CD14-positive monocyte (primary cell): ENCODE measurements at places on chromosomes 2 and 18.

- DNase-seq = no peak
Measured at GRCh38 chr2:232533944-232534710, 5.4 kb upstream of the CHRNG start.

DNA sequence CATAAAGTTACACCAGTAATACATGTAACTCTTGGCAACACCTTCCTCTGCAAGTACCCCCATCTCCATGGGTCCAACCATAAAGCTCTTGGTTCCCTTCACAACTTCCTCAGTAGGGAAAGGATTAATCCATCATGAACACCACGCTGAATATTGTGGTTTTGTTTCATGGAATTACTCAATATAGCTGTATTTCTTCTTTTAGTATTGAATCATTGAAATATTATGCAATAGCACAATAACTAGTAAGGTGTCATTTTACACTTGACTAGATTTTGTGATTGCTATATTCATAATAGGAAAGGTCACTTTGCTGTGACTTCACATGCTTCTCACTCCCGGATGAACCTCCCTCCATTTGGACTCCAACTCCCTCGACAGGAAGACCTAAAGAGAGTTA lies 29.7 kb upstream of the PID1 start:
- DNase-seq = peak; percentile 97

DNA sequence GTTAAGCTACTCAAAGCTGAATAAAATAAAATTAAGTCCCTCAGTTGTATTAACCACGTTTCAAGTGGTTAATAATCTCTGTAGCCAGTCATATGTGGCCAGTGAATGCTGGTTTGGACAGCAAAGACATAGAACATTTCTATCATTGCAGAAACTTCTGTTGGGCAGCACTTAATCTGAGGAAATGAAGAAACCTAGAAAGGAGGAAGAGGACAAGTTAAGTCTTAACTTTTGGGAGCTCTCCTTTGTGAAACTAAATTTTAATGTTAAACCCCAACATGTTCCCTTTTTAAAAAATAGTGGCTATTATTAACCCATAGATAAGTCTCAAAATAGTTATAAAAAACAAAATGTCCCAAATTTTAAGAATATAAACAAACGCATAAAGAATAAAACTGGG lies 421.3 kb downstream of the ARHGAP15 start:
- no peak for DNase-seq

GRCh38 chr18:13276530-13277520 lies 58.3 kb downstream of the LDLRAD4 start:
- DNase-seq = no peak

- DNase-seq = no peak
Measured at GRCh38 chr2:85889627-85890281, 964 bp upstream of the ST3GAL5 start.

DNA sequence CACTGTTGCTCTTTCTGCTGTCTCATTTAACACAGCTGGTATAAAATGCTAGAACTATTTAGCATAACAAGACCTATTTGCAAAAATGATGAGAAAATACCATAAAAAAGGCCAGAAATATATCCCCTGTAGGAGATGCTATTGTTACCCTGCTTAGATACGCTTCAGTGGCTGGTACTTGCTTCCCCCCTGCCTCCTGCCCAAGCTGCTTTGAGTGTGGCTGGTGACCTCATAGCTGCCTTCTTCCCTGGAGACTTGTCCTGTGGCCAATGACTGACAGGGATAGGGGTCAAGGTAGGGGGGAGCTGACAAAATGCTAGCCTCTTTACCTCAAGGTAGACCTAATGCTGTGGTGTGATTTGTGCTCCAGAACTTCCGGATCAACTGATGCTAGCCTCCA lies 150.2 kb upstream of the ZEB2 start:
- DNase-seq = no peak

DNA sequence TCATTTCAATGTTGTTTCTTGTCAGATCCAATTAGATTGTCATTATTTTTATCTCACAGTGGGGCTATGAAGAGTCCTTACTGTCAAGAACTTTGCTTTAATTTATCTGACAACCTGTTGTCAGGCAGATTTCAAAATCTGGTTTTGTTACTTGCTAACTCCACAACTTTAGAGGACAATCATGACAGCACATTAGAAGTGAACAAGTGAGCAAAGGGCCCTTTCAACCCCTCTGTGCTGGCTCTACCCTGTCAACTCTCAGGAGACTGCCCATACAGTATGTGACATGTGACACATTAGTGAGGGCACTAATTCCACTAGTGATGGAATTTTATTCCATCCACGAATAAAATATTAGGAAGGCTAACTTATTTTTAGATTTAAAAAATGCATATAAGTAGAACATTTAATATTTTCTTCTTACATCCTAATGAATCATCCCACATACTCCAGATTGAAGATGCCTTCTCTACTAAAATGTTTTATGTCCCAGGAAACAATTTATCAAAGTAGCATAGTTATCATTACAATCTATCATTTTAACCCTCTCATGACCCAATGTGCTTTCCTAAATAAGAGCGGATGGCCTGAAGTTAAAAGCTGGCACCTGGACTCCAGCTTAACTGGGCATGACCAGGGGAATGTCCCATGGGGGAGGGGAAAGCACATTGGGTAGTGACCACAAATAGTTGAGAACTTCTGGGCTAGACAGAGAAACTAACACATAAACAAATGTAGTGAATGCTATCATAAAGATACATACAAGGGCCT lies 97.6 kb upstream of the PPP1CB start:
- DNase-seq = no peak

DNA sequence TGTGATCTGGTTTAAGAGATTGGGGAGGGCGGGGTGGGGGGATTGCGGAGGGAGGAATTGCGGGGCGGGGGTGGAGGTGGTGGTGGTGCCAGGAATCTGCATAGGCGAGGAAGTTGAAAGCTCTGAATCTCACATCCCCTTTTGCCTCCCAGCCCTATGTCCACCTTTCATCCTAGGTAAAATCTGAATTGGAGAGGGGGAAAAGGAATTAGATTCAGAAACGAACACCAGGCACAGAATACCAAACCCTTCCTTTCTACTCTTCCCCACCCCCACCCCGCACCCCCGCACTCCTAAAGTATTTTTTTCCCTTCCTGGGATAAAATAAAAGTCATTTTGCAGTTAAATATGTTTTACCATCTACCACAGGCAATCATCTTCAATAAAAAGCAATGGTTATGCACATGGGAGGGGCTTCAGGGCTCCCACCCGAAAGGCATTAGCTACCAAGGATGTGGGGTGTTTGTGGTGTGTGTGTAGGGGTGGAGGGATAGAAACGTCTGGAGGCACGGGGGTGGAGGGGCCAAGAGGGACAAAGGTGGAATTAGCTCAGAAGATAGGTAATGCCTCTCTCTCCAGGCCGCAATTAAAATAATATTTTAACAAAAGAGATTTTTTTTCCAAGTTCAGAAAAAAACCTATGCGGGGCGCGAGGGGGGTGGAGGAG lies 1.8 kb downstream of the IGFBP5 start:
- no peak for DNase-seq

DNA sequence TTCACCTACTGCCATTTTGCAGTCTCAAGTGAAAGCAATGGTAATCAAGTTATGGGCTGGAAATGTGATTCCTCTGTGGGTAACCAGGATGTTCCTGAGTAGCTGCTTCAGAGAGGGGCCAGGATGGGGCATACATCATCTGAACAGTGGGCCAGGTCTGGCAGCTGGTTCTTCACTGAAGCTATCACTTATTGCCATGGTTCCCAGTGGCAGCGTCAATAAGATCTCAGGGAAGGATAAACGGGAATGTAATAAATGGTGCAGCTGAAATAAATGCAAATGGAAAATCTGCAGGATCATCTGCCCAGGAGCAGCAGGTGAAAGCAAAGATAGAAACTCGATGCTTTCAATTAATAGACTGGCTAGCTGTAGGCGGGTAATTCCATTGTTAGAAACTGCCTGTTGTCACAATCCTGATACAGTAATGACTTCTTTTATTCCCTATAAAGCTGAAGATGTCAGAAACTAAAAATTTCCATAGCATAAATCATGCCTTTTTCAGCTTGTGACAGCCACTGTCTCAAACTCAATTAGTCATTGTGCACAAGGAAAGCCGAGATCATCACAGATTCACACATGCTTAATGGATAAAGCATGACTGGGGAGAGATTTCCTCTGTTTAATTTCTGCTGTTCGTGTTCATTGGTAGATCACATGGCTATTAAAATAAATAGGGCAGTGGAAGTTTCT lies 56.2 kb upstream of the CCDC85A start:
- no peak for DNase-seq
